Psoas muscle (tissue), 8 donors: ENCODE measurements at places on chromosomes 6 and 20. TPM values are rescaled to one million over a fixed set of nuclear protein-coding genes. Genes with fewer than 3 reads are reported as not detected.

ZBTB9 gene
- 2.4 TPM for total RNA-seq

CCN6 gene
- not detected for total RNA-seq

CLIC1 gene
- 37.5 TPM for total RNA-seq

VIP gene
- not detected for total RNA-seq

SYNGAP1 gene
- 2.2 TPM for total RNA-seq

ARMH2 gene
- not detected for total RNA-seq

STX11 gene
- total RNA-seq, result 2.8 TPM

SLC22A3 gene
- total RNA-seq, result 45.4 TPM

CSTF1 gene
- 15.5 TPM for total RNA-seq

ZNF292 gene
- 17.2 TPM for total RNA-seq
